ENCODE measurements at places on chromosomes 2 and 18. TPM values are rescaled to one million over a fixed set of nuclear protein-coding genes. Genes with fewer than 3 reads are reported as not detected.

Gene CNDP1
- total RNA-seq, result not detected

Gene KCNF1
- total RNA-seq, result not detected

- DNase-seq, result no peak
These were observed 62.8 kb downstream of the PXDN start for GRCh38 chr2:1681323-1682180.

DNA sequence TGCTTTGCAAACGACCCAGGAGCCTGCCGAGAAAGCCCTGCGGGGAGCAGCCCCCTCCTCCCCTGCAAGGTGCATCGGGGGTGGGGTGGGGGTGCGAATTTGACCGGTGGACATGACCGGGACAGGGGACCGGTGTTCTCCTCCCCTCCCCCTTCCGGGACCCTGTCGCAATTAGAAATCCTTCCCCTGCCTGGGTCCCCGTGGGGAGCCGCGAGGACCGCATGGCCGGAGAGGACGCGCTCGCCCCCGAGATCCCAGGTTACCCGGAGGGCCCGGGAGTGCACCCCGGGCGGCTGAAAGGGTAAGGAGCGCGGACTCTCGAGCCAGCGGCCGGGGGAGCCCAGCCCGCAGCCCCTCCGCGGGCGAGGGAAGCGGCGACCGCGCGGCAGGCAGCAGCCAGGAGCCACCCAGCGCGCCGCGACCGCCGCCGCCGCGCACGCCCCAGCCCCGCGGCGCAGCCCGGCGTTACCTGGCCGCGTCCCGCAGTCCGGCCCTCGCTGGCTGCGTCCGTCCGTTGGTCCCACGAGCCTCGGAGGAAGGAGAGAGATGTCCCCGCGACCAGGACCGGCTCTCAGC, 482 bp downstream of the DLGAP1 start:
- no peak for DNase-seq

DNA sequence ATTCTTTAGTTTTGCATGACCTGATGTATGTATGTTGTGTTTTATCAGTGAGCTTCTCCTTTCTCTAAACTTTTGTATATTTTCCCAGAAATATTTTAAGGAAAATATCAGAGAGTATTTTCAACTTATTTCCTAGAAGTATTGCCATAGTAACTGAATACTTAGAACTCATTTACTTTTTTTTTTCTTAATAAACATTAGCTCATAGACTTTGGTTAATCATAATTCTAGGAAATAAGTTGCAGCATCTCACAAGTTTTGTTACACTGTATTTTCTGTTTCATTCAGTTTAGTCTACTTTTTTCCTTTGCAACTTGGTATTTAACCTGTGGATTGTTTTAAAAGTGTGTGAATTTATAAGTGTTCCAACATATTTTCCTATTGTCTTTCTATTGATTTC, 27.5 kb downstream of the SMCHD1 start:
- DNase-seq, result no peak

Gene VAMP5
- 50.6 TPM for total RNA-seq

- DNase-seq, result no peak
These were observed 2.8 kb upstream of the CAPN10 start for GRCh38 chr2:240583774-240584173.

Gene GAREM1
- not detected for total RNA-seq

DNA sequence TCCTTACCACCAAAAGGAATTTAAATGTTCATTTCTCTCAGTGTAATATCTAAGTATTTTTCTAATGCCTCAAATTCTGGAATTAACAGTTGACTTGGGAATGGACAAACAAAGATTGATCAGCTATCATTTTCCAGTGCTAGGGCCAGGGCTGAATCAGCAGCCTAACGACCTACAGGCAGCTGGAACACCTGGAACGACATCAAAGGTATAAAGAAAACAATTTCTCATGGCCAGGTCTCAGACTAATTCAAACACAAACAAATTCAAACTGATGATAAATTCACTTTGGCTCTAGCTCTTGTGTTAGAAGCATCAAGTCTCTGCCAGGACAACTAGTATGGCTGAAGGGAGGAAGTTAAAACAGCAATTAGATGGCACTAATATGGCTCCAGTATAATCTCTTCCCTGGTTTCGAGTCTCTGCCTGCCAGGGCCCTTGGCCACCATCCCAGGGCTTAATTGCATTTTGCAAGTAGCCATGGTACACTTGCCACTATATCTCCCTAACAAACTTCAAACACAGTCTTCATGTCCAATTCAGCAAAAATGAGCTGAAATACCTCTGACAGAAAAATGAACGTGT, 70.2 kb upstream of the FSHR start:
- no peak for DNase-seq

Gene DYNAP
- not detected for total RNA-seq

- DNase-seq, result no peak
These were observed 43.1 kb upstream of the XDH start for GRCh38 chr2:31457651-31458050.

- no peak for DNase-seq
These were observed 95.1 kb downstream of the USP40 start for GRCh38 chr2:233471291-233472035.

Gene SPATA3
- 2.9 TPM for total RNA-seq

Gene CHST9
- total RNA-seq, result not detected

- no peak for DNase-seq
These were observed 24.1 kb upstream of the RABL2A start for GRCh38 chr2:113602869-113603466.
